ENCODE measurements at places on chromosomes 5 and 9. TPM values are rescaled to one million over a fixed set of nuclear protein-coding genes. Genes with fewer than 3 reads are reported as not detected.
A peak's percentile ranks its signal among the peaks of the same experiment; 100 is the strongest.

PCDHB4 gene
- total RNA-seq: 0.41 TPM

ATP10B gene
- 0.03 TPM for total RNA-seq

CSF1R gene
- total RNA-seq: not detected

HAPLN1 gene
- 3.3 TPM for total RNA-seq

NELFB gene
- 112 TPM for total RNA-seq

FREM1 gene
- total RNA-seq: 0.85 TPM

PCDHA8 gene
- total RNA-seq: 0.11 TPM

GRCh38 chr5:75450069-75450468 is 61.4 kb downstream of the CERT1 start:
- no peak for DNase-seq

DNA sequence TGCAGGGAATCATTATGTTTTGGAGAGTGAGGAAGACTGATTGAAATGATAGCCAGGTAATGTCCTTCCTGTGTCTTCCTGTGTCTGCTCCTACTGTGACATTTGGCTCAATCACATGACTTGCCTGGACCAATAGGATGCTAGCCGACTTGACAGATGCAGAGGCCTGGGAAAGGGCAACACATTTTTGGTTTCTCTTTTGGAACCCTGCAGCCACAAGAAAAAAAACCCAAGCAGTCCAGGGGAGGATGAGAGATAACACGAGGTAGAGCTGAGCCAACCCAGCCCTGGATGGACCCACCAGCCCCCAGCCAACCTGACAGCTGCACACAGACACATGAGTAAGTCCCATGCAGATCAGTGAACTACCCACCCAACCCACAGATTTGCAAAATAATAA is 256.1 kb upstream of the SMARCA2 start:
- no peak for DNase-seq

- DNase-seq: no peak
Observed at GRCh38 chr5:34687269-34688011, 31.3 kb downstream of the RAI14 start.

- no peak for DNase-seq
Observed at GRCh38 chr9:92633614-92634278, 36.2 kb downstream of the IPPK start.

DNA sequence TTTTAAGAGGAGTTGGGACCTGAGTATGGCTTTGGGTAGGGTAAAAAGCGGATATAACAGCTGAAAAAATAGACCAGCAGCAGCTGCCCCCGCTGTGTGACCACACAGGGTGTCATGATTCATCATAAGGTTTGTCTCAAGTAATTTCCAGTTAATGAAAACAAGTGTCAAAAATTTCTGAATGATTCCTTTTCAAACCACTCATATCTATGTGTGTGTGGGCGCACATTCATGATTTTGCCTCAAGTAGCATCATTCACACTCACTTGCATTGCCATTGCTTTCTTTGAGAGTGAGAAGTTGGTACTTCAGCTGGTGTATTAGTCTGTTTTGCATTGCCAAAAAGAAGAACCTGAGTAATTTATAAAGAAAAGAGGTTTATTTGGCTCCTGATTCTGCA is 12.1 kb upstream of the TNFAIP8 start:
- DNase-seq: no peak

DNA sequence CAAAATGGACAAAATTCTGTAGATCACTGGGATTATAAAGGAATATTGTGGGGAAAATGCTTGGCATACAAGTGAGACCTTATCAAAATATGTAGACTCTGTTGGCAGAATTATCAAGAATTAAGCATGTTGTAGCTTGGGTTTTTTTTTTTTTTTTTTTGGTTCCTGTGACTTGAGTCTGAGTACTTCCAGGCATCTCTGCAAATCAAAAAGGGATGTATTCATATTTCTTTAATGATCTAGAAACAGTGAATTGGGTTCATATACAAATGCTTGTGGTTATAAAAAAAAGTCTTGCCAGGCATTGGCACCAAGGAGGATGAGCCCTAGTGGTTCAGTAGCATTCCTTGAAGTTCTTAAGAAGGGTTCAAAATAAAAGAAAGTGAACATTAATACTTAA is 292.2 kb downstream of the ARHGAP26 start:
- DNase-seq: no peak

DNA sequence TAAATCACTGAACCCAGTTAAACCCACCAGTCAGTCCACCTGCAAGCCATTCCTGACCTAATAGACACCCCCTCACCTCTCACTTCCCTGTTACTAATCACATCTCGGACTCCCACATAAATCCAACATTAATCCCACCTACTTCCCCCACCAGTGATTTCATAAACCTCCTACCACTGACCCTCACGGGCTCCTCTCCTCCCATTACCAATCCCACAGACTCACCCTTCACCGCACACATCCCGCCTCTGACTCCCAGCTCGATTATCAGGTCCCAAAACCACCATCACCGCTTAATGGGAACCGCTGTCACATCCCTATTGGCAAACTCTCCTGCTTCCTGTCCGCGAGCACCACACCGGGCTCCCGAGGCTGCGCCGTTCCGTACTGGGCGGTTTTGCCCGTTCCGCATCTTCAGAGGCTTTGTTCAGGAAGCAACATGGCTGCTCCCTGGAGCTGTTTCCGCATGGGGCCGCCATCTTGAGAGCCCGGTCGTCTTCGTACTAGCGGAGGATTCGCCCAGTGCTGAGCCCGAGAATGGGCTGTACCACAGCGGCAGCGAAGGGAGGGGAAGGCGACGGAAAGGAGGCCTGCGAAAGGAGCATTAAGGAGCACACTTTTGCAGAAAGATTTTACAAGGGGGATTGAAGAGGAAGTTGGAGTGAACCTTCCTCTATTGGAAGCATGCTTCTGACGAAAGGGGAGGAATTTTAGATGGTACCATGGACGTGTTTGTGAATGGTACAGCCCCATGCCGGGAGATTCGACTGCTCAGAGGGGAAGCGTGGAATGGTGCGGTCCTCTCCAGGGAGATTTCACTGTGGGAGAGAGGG is at the start of gene ZNF300:
TSS of gene ZNF300 (minus strand) at position 502 of the 833 bp plus-strand sequence. CDS start 1,825 bp downstream, outside the sequence.
- DNase-seq: peak; percentile 77

DNA sequence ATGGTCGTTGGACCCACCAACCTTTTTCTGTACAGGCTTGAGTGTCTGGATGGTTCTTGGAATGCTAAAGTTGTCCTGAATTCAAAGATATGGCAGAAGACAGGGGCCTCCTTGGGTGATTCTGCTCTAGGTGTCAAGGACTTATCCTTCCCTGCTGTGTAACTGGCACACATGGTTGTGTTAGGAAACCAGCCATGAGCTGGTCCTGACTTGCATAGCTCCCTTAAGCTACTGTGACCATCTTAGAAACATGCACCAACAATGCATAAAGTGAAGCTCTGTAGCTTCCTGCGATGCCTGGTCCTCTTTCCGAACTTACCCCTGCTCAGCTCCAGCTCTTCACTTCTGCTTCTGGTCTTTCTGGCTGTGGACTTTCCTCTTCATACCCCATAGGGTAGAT is 224.6 kb downstream of the TLE4 start:
- no peak for DNase-seq

DNA sequence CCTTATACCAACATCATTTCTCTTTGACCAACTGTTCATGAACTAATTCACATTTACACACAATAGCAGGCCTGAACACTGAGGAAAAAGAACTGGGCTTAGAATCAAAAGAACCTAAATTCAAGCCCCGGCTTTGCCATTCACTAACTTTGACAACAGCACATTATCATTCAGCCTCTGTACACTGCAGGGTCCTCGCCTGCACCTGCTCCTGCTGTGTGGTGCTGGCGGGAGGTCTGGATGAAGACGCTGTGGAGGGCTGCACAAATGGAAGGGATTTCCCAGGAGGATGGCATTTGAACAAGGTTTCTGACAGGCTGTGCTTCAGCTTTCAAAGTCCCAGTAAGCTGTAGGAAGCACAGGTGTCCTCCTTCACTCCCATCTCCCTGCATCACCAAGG is 151.2 kb downstream of the ZDHHC21 start:
- peak; percentile 52 for DNase-seq

- no peak for DNase-seq
Observed at GRCh38 chr9:128026773-128027541, 40.2 kb downstream of the NAIF1 start.

DNA sequence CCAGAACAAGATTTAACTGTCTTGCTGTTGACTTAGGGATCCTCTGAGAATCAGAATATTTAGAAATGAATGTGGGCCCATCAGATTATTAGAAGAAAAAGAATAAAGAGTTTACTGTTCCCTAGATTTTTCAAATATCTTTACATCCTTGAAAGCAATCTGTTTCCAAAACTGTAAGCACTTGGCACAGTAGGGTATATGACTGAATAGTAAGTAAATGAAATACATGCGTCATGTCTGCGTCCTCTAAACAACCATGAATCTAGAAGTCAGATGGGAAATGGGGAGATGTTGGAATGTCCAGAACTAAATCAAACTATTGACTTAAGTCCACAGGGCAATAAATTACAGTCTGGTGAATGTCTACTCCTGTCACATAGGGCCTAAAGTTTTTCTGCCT is 26.1 kb downstream of the TTC23L start:
- no peak for DNase-seq

DNA sequence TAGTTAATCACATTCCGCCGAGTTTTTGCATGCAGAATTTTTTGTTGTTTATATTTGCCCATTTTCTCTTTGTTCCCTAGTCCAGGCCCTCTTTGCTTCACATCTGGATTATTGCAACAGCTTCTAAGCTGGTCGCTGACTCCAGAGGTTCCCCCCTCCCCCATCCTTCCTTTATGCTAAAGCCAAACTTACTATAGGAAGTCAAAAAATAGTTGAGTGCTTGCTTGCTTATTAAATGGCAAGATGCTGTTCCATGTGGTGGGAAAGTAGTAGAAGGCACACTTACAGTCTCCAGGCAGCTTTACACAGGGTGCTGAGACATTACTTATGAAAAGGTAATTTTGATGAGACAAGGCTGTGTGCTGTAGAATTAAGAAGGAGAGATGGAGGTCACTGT is 1.3 kb downstream of the ZBTB34 start:
- DNase-seq: no peak

DNA sequence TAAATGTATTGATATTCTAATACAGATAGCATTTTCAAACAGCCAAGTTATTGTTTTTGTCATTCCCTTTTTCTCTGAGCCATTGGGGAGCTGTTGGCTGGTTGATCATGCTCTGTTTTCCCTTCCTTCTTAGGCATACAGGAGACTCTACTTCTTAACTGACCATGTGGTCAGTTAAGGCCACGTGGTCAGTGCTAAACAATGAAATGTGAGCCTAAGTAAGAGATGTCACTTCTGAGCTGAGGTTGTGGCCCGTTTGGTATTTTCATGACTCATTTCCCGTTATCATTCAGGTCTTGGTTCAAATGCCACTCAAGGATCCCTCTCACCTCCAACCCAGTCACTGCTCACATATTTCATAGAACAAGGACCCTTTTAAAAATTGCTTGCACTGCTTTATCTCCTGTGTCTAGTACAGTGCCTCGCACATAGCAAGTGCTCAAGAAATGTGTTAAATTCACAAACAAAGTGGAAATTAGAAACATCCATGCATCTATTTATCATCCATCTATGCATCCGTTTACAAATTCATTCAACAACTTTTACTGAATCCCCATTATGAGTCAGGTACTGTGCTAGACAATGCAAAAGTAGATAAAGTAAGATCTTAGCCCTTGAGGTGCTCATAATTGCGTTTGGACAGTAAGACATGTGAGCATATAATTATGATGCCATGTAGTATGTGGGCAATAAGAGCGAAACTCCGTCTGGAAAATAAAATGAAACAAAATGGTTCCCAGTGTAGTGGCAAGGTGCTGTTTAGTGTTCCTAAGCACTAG is 50.7 kb downstream of the ARRDC3 start:
- no peak for DNase-seq

DNA sequence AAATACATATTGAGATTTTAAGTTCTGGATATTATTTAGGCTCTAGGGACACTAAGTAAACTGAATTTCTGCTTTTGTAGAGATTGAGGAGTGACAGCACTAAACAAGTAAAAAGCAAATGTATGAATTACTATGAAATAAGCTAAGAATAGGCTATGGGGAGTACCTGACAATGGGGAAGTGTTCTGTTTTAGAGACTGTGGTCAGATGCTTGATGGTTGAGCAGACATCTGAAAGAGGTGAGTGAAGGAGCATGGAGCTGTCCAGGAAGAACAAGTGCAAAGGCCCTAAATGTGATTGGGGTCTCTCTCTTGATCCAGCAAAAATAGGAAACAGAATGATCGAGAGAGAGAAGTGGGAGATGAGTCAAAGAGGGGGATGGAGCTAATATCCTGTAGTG is 111.7 kb downstream of the JAKMIP2 start:
- no peak for DNase-seq

DNA sequence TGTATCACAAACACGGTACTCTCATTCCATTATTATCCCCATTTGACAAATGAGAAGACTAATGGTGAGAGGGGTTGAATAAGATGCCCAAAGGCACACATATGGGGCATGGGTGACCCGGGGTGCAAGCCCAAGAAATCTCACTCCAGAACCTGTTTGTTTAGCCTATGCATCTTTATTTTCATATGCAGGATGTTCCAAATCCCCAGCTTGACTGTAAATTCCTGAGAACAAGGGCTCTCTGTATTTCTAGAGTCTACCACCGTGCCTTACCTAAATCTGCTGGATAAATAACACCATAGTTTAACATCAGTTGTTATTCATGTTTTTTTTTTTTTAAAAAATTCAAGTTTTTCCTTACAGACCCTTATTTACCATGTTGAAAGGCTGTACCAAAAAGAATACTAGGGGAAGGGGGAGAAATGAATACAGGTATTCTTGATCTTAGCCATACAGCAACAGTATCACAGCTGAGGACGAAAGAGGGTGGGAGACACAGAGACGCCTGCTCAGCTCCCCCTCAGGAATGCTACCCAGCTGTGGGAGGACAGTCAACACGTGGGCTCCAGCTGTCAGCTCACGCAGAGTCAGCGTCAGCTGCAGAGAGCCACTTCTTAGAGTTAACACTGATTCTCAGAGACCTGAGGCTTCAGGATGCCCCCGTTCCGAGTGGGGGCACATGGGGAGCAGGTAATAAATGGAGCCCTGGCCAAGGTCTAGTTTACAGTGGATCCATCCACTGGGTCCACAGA is 86.6 kb downstream of the MED27 start:
- no peak for DNase-seq

DNA sequence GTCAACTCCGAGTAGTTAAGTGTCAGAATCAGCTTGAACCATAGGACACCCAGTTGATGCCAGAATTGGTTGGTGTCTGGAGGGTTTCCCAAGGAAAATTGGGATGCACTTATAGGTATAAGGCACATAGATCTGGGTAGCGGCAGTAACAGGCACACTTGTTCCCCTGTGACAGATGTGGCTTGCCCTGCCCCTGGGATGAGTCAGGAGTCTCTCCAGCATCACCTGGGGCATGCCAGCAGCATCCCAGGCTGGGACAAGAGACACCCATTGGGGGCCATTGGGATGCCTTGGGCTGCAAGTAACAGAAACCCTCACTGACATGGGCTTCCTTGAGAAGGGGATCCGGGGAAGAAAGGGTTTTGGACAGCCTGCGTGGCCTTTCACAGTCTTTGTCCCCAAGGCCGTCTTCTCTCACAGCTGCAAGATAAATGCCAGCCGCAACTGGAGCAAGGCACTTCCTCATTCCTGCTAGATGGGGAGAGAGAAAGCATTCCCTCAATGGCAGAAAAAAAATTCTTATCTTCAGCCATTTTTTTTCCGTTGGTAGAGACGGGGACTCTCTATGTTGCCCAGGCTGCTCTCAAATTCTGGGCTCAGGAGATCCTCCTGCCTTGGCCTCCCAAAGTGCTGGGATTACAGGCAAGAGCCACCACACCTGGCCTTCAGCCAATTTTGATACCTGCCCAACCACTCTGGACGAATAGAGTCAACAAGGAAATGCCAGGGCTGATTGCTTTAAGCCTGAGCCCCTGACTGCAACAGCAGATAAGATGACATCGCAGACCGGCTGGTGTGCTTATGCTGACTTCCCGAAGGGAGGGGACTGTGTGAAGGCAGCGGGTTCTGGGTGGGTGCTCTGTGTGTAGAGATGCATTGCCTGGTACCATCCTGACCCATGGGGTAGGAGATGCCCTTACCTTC is 13.3 kb upstream of the RNF130 start:
- no peak for DNase-seq

Measured in H7 (cell line).